MG63 (cell line): ENCODE measurements at places on chromosomes 6 and 20. TPM values are rescaled to one million over a fixed set of nuclear protein-coding genes. Genes with fewer than 3 reads are reported as not detected.

DNA sequence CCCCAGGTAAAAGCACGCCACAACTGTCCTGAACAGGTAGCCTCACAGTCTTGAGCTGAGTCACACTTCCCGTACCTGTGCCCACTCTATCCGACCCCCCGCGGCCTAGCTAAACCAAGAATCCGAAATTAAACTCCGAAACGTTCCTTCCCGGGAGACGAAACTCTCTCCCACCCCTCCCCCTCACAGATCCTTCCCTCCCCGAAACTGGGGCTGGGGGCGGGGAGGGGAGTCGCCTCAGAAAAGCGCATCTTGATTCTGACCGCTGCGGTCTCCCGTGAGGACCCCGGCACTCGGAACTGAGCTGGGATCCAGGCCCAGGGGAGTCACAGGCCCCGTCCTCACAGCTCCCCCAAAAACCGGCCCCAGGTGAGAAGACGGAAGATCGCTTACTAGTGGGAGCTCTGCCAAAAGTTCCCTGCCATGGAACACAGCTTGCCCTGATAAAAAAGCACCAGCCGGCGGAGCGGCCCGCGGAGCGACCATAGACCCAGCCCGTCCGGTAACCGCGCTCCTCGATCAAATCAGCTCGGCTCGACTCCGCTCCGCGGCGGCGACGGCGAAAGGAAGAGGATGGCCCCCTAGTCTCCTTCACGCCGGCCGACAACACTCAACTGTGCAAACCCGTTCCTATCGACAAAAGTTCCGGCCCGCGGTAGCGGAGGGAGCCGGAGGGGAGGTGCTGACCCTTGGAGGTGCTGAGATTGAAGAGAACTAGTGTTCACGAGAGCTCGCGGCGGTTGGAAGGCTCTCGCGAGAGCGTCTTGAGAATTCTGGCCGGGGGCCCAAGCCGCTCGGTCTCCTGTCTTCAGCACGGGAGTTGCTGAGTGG is at the start of gene CCNC:
Gene CCNC (minus strand): TSS at position 558 of the 831 bp plus-strand sequence. CDS start 133 bp downstream, at position 425.
- DNase-seq: peak; percentile 94

- no peak for DNase-seq
These were observed 33.3 kb upstream of the THEMIS start for GRCh38 chr6:127933852-127934840.

- DNase-seq: no peak
These were observed 252.3 kb downstream of the NKAIN2 start for GRCh38 chr6:124055963-124056362.

DNA sequence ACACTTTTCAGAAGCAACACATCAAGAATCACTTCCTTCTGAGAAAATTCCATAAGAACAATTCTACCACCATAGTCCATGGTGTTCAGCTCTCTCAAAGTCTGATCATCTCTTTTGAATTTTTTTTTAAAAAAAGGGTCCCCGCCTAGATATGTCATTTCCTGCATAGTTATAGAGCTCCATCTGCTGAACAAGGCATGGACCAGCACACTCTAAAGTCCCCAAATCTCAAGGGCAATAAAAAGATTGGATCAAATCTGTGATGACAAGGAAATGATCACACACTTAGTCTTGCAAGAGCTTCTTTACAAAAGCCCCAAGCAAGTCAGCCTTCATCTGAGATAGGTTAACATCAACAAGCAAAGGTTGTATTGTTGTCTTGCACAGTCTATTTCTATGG is 100.7 kb upstream of the STMND1 start:
- DNase-seq: no peak

- no peak for DNase-seq
These were observed 117.6 kb downstream of the MRPL14 start for GRCh38 chr6:44009425-44010321.

DNA sequence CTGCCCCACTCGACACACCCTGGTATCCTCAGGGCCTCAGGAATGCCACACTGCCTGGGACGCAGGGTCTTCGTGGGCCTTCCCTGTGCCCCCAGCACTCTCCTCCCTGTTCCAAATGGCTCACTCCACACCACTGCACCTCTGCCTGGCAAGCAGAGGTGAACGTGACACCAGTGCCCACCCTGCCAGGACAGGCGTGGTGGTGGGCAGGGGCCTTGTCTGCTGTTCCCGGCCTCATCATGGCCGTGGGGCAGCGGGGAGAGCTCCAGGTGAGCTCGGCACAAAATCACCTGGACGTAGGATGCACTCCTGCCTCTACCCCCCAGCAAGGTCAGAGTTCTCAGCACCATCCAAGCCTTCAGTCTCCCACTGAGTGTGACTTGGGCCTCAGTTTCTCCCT is 202.4 kb downstream of the SMOC2 start:
- no peak for DNase-seq

DNA sequence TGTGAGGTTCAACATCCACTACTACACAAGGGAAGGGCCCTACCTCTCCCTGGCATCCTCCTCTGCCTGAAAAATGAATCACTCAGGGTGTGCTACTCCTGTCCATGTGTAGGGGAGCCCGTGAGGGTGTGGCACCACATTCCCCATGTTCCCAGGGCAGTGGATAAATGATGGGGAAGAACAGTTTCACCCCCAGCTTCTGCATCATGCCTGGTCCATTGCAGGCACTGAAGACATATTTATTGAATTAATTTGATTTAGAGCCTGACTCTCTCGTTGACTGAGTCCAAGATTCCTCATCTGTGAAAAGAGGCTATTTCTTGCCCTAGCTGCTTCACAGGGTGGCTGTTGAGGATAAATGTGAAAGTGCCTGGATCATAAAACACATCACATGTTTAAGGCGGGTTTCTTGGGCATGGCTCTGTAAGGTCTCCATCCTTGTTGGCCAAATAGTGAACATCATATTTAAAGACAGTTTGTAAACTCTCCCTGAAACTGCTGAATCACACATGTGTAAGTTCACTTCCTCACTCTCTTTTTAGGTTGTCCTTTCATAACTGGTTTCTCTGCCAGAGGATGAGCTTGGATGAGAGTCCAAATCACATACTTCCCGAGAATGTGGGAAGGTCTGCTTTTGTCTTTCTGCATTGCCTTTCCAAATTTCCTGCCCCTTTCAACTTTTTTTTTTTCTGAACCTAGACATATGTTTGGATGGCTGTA is 79.7 kb upstream of the FYN start:
- DNase-seq: peak; percentile 12

DNA sequence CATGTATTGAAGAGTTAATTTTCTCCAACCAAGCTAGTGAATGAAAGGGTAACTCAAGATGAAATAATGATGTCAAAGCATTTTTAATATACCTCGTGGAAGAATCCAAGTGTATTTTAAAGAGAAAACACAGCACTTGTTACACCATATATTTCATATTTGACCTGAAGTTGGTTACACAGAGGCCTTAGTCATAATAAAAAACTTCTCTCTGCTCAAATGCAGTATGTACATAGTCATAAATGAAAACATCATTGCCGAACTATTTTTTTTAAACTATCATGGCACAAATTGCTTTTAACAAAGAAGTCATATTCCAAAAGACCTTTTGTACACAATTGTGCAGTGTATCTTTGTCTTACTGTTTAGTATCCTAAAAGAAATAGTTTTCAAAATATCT is 43.0 kb downstream of the BACH2 start:
- no peak for DNase-seq

PAK5 gene
- not detected in 2 replicates for total RNA-seq

B3GALT4 gene
- total RNA-seq: 0.49 and 2.0 TPM in 2 replicates

DAAM2 gene
- total RNA-seq: 0.32 TPM in 1 of 2 replicates, not detected in the other

GPLD1 gene
- total RNA-seq: not detected in 2 replicates
